ENCODE measurements at places on chromosomes 7 and 10.

- DNase-seq = no peak
Observed at GRCh38 chr7:31883761-31884164, 186.4 kb downstream of the PDE1C start.

DNA sequence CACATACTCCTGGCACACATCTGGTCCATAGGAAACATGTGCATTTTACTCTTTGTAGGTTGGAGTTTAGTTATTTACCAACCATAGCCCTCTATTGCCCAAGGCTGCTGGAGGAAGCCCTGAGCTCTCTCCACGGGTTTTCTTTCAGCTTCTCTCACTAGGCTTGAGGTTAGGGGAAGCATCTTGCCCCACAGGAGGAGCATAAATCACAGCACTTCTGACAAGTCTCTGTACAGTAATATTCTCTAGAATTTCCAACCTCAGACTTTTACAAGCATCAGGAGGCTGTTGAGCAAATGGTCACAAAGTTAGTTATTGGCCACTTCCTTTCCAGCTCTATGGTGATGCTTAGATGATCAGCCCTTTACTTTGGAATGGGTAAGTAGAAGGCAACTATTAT is 122.9 kb upstream of the GLI3 start:
- no peak for DNase-seq

DNA sequence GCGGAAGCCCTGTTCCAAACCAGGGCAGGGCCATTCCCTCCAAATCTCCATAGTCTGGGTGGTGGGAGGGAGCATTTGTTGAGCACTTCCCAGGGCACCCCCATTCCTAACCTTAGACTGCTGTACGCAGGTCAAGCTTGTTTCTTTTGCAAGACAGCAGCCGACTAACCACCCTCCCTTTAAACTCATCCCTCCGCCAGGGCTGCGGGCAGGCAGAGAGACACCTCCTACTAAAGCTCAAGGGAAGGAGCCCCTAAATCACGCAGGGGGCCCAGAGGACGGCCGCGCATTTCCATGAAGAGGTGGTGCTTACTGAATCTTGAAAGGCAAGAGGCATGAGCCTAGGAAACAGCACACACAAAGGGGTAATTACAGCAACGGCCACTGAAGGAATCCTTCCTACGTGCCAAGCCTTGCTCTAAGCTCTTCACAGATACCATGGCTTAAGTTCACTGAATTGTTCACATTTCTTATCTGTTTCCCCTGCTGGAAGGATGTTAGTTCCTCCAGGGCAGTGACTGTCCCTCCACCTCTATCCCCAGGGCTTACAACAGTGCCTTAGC is 90.0 kb downstream of the PROSER2 start:
- DNase-seq = peak; percentile 57

DNA sequence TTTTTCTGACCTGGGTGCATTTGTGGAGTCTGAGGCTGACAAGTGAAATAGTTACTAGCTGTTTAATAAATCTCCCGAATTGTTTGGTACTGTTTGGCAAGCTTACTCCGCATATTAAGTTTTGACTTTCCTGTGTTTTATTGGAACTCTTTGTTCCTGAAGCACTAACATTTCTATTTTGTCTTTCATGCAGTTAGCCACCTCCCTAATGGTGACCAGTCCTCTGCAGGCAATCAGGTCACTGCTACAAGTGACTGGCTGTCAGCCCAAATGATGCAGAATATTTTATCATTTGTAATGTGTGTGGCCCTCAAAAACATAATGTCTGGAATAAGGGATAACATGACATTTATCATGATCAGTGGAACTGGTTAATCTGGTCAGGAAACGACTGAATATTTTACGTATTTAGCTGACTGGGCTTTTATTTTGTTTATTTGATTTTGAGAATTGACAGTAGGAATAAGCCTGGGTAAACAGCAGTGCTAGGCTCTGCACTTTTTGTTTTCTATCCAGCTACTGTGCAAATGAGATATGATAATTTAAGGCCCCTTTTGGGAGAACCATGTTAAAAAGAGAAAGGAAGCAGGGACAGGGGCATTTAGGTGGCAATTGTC is 82.9 kb downstream of the ST7 start:
- DNase-seq = no peak

DNA sequence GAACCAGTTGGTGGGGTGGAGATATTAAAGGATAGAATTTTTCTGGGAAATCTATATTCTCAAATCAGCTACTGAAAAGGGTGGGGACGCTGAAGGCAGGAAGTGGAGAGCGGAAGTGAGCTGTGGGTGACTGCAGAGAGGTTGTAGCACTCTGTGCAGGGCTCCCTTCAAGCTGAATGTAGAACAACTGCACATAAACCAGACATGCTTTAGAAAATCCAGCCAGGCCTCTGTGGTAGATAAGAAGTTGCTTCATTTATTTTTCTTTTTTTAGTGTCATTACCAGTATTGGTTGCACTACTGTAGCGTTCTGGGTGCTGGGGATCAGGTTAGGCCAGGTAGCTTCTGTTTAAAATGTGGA is 127.8 kb downstream of the CELF2 start:
- no peak for DNase-seq
